NCI-H1694 (cell line): ENCODE measurements at places on chromosomes 5 and 9.
A peak's percentile ranks its signal among the peaks of the same experiment; 100 is the strongest.

GRCh38 chr9:9949978-9950377, 662.8 kb downstream of the PTPRD start:
- no peak for DNase-seq

DNA sequence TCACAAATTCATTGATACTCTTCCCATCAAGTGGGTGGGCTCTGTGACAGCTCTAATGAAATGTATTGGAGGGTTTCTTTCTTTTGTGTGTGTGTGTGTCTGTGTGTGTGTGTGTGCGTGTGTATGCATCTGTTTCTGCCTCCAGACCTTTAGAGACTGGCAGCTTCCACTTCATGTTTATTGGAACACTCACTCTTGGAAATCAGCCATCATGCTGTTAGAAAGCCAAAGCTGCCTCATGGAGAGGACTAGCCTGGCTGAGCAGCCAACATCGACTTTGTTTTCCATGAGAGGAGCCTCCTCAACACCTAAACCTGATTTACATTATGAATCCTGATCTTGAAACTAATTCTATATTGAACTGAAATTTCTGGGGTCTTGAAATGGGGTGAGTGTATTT, 128.5 kb upstream of the FAM174A start:
- peak; percentile 88 for DNase-seq

- no peak for DNase-seq
Observed at GRCh38 chr5:105133087-105133486, 1570.5 kb upstream of the NUDT12 start.

GRCh38 chr9:6239048-6239461, 23.4 kb downstream of the IL33 start:
- no peak for DNase-seq

GRCh38 chr5:350355-350754, 28.8 kb downstream of the AHRR start:
- DNase-seq: no peak

- DNase-seq: peak; percentile 59
Observed at GRCh38 chr9:546797-547223, 294.7 kb upstream of the DMRT1 start.

DNA sequence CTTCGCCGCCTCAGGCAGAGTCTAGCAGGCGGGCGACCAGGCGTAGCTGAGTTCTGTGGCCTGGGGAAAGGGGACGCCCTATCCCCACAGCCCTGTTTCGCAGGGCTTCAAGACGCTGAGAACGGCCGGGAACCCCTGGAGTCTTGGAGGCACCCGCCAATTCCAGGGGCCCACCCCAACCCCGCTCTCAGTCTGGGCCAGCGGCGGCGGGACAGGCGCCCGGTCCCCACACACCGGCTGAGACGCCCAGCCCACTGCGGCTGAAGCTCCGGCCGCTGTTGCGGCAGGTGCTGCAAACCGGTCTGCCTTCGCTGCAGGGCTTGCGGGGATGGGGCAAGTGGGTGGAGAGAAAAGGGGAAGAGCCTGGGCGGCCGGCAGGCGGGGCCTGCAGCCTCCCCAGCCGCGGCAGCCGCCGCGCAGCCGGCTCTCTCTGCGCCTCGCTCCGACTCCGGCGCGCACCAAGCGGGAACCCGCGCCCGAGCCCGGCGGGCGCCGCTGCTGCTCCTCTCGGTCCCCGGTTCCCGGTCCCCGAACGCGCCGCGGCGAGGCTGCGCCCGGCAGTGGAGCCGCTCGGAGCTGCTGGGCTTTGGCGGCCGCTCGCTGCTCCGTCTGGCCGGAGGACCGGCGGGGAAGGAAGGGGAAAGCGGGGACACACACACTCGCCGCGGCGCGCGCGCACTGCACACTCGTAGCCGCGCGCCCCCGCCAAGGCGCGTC, at the start of gene PIP5K1B:
TSS of gene PIP5K1B (plus strand) at position 427 of the 717 bp plus-strand sequence. CDS start 117,375 bp downstream, outside the sequence.
- DNase-seq: no peak

- no peak for DNase-seq
Observed at GRCh38 chr9:34086864-34087263, 38.2 kb upstream of the UBAP2 start.

GRCh38 chr5:90248640-90249039, 160.9 kb downstream of the CETN3 start:
- no peak for DNase-seq

- no peak for DNase-seq
Observed at GRCh38 chr5:33928283-33928682, 7.9 kb upstream of the RXFP3 start.

GRCh38 chr9:128011071-128011817, 30.5 kb upstream of the EEIG1 start:
- DNase-seq: no peak

DNA sequence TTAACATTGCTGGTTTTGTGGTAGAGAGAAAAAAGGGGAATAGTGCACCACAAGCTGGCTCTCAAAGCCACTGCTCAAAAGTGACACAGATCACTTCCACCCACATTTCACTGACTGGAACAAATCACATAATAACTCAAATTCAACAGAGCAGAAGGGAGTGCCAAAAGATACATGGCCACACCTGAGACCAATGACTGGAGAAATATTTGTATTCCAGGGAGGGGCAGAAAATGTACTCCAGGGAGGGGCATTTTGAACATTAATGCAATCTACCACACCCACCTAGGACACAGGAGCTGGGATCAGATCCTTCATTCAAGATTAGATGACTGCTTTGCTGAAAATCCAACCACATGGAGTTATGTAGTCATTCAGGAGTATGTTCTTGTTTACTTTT, 44.8 kb upstream of the ALDOB start:
- DNase-seq: no peak

GRCh38 chr9:93061791-93062763, 3.6 kb downstream of the SUSD3 start:
- peak; percentile 18 for DNase-seq

DNA sequence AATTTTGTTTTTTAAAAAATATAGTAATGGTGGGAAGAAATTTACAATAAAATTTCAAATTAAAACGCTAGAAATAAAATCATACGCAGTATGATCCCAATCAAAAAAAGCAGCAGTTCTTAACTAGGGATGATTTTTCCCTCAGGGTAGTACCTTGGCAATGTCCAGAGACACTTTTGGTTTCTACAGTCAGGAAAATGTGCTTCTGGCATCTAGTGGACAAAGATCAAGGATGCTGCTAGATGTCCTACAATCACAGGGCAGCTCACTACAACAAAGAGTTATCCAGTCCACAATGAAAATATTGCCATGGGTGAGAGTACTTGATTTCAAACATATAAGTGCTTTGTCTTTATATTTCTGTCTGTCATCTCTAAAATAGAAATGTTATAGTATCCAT, 400.2 kb upstream of the SGCD start:
- no peak for DNase-seq

DNA sequence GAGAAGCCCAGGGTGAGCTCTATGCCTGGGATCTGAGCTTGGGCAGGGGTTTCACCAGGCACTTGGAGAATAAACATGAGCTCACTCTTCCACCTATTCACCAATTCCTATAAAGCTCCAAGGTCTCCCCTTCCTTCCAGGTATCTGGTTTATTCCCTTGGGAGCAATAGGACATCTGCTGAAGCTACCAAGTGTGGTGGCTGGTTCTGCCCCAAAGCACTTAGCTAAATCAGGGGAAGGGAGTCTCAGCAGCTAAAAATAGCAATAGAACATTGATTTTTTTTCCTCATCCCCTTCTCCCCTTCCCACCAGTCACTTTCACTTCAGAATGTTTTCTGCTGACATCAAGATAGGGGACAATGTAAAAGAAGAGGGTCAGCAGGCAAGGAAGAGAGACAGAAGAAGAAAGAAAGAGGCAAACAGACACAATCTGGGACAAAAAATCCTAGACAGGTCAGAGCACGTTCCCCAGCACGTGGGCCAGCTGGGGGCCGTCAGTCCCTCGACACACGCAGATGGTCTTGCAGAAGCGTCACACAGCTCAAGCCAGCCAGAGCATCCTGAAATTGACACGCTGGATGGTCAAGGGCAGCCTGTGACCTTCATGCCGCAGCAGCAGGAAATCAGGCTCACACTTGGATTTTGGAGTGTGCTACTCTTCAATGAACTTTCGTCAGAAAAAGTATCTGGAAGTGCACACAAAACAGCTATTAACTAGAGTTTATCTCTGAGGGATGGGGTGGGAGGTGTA, 176.0 kb downstream of the ZNF608 start:
- DNase-seq: peak; percentile 41

DNA sequence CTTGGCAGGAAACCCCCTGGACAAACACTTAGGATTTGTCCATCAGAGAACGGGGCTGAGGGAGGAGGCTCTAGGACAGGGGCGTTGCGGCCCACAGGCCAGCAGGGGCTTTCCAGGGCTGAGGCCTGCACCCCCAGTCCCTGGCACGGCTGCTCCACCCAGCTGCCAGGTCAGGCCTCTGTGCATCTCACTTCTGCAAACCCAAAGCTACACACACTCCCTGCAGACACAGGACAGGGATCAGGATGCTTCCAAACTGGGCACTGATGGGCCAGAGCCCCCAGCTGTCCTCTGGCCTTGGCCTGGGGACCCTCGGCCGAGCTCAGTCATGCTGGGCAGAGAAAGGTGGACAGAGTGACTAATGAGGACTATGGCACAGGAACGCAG, 106.2 kb upstream of the SARDH start:
- DNase-seq: no peak

DNA sequence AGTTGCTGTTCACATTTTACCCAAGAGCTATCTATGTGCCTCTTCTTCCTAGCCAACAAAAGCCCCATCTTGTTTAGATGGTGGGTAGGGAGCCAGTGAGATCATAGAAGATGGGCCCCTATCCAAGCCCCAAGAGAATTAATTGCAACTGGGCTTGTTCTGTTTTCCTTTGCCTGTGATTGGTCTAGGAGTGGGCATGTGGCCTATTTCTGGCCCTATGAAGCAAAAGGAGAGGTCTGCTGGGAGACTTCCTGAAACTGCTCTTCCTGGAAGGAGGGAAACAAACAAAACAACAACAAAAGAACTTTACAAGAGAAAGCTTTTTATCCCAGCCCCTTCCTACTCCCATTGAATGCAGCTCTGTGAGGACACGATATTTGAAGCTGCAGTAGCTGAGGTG, 32.5 kb upstream of the ALDOB start:
- no peak for DNase-seq

GRCh38 chr5:111954516-111955395, 197.8 kb upstream of the NREP start:
- DNase-seq: no peak

DNA sequence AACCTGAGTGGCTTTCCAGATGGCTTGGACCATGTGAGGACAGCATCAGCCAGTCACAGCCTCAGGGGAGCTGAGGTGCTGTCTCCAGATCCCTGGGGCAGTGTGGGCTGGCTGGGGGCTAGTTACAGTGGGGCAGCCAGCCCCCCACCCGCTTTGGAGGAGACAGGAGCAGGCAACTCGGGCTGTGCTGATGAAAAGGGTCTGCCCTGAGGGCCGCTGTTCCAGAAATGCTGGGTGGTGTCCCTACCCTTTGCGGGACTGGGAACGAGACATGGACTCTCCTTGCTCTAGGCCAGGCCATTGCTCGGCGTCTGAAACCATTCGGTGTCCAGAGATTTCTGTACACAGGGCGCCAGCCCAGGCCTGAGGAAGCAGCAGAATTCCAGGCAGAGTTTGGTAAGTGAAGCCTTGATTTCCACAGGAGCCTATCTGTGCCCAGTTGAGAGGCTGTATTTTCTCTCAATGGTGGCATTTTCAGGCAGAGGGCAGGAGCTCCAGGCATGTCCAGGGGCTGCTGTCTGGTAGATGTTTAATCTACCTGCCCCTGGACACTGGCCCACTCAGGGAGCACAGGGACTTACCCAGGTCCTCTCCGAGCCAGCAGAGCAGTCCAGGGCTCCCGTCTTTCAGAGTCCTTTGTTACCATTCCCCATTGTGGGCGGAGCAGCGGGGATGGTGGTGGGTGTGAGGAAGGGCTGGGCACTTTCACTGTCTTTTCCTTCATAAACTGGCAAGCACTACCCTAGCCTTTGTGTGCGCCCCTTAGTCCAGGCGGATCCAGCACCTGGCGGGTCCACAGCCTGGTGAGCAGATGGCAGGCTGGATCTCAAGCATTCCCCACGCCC, 7.2 kb downstream of the GRHPR start:
- DNase-seq: no peak

- DNase-seq: no peak
Observed at GRCh38 chr9:111970827-111971226, 74.2 kb downstream of the UGCG start.
